ENCODE measurements at places on chromosomes 4 and X.

DNA sequence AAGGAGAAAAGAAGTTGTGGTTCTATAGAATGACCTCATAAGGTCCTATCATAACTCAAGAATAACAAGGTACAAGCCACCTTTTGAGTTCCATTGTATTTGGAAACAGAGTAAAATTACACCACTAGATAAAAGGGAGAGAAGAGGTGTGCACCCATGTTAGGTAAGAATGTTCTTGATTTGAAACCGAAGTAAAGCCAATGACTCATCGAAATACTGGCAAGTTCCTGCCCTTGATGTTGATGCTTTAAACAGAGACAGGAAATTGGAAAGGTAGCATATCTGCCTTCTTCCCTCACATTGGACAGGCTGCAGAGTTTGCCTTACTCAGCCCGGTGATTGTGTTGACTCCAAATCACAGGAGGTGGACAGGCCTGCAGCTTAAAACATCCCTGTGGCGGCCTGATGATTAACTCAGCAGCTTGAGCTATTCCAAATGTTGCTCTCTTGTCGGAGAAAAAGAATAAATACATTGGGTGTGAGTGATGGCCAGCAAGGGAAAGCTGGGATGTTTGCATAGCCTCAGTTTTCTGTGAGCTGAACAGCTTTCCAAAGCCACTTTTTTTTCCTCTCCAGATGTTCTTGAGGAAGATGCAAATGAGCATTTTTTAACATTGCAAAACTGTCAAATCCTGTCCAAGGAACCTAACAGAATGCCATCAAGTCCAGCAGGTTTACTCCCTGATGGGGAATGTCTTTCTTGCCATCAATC lies 321.1 kb downstream of the NKX6-1 start:
- no peaks in the 10 kb centered on the region for H3K4me1 ChIP-seq
- H3K4me3 ChIP-seq: no peak overlapping the region
- no peaks in the 10 kb centered on the region for H3K36me3 ChIP-seq

DNA sequence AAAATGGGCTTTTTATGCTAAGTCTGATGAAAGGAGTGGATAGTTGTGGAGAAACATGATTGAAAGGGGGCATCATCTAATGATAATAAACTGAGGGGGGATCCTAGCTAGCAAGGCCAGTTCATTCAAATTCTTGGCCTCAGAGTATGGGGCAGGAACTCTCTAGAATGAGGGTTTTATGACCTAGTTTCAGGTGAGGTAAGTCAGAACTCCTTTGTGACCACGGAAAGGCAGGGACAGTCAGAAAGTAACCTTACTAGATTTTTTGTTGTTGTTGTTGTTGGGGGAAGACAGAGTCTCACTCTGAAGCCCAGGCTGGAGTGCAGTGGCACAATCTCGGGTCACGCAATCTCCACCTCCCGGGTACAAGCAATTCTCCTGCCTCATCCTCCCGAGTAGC lies 1.5 kb upstream of the PAQR3 start:
- H3K27me3 ChIP-seq: peaks cover 34% of the 10 kb centered on the region
- peaks cover 16% of the 10 kb centered on the region for H3K4me1 ChIP-seq
- H3K36me3 ChIP-seq: peaks cover 1% of the 10 kb centered on the region
- no peak overlapping the region for H3K4me3 ChIP-seq
- DNase-seq: no peak

DNA sequence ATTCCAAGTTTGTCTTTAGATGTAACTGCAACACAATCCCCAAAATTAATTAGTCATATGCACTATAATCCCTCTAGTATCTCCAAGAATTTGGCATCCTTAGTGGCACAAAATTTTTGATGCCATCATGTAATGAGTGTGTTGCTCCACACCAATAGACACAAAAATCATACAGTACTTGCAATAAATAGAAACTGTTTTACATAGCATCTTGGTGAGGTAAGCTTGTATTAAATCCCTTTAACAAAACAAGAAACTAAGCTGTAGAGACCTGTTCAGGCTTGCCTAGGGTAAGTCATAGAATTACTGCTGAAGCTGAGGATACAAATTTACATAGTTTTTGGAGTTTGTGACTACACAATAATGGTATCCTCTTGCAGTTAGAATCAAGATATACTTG lies 64.5 kb upstream of the PRSS12 start:
- H3K4me3 ChIP-seq: no peak overlapping the region
- H3K27ac ChIP-seq: no peak overlapping the region
- DNase-seq: no peak
- peaks cover 3% of the 10 kb centered on the region for H3K27me3 ChIP-seq
- H3K36me3 ChIP-seq: no peaks in the 10 kb centered on the region
- H3K4me1 ChIP-seq: peaks cover 5% of the 10 kb centered on the region

- no peak overlapping the region for H3K27ac ChIP-seq
- H3K4me3 ChIP-seq: no peak overlapping the region
- H3K27me3 ChIP-seq: peaks cover 15% of the 10 kb centered on the region
- DNase-seq: no peak
Measured at GRCh38 chr4:162450531-162451035, 286.8 kb upstream of the FSTL5 start.

- DNase-seq: no peak
- no peak overlapping the region for H3K27ac ChIP-seq
- H3K4me3 ChIP-seq: no peak overlapping the region
- no peaks in the 10 kb centered on the region for H3K4me1 ChIP-seq
- H3K36me3 ChIP-seq: no peaks in the 10 kb centered on the region
Measured at GRCh38 chr4:11268149-11268548, 160.5 kb downstream of the HS3ST1 start.

- H3K36me3 ChIP-seq: peaks cover 13% of the 10 kb centered on the region
- no peak for DNase-seq
- H3K4me1 ChIP-seq: peaks cover 27% of the 10 kb centered on the region
- H3K27ac ChIP-seq: peak overlapping the region; percentile 23
- no peaks in the 10 kb centered on the region for H3K27me3 ChIP-seq
Measured at GRCh38 chr4:142095886-142096605, 459.7 kb downstream of the IL15 start.

DNA sequence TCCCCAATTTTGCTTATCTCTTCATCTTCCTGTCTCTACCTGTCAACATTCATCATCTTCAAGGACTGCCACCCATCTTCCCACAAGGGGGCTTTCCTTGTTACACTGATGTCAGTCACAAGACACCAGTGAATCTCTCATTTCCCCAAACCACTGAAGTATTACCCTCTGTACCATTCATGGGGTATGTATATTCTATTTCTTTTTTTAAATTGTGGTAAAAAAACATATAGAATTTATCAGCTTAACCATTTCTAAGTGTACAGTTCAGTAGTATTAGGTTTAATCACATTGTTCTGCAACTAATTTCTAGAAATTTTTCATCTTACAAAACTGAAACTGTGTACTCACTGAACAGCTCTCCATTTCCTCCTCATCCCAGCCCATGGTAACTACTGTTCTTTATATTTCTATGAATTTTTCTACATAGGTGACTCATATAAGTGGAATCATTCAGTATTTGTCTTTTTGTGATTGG lies 98.6 kb downstream of the LARP7 start:
- H3K27me3 ChIP-seq: no peaks in the 10 kb centered on the region
- no peaks in the 10 kb centered on the region for H3K4me1 ChIP-seq
- H3K36me3 ChIP-seq: no peaks in the 10 kb centered on the region
- no peak overlapping the region for H3K27ac ChIP-seq
- no peak for DNase-seq
- H3K4me3 ChIP-seq: no peak overlapping the region

DNA sequence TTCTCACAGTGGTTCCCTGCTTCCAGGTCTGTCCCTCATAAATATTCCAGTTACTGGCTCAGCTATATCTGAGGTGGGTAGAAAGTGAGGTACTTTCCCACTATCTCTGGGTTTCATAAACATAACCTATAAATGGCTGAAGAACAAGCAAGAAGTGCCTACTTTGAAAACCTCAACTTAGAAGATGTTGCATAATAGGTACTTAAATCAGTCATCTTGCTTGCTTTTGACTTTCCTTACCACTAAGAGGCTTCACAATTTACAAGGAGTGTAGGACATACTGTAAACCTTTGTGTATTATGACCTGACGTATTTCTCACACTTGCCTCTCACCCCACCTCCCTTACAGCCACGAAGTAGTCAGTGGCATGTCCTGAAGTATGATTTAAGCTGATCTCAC lies 145.9 kb downstream of the PCDH19 start:
- H3K27me3 ChIP-seq: peaks cover 2% of the 10 kb centered on the region
- no peak overlapping the region for H3K4me3 ChIP-seq
- no peak overlapping the region for H3K27ac ChIP-seq
- H3K36me3 ChIP-seq: no peaks in the 10 kb centered on the region
- no peaks in the 10 kb centered on the region for H3K4me1 ChIP-seq

DNA sequence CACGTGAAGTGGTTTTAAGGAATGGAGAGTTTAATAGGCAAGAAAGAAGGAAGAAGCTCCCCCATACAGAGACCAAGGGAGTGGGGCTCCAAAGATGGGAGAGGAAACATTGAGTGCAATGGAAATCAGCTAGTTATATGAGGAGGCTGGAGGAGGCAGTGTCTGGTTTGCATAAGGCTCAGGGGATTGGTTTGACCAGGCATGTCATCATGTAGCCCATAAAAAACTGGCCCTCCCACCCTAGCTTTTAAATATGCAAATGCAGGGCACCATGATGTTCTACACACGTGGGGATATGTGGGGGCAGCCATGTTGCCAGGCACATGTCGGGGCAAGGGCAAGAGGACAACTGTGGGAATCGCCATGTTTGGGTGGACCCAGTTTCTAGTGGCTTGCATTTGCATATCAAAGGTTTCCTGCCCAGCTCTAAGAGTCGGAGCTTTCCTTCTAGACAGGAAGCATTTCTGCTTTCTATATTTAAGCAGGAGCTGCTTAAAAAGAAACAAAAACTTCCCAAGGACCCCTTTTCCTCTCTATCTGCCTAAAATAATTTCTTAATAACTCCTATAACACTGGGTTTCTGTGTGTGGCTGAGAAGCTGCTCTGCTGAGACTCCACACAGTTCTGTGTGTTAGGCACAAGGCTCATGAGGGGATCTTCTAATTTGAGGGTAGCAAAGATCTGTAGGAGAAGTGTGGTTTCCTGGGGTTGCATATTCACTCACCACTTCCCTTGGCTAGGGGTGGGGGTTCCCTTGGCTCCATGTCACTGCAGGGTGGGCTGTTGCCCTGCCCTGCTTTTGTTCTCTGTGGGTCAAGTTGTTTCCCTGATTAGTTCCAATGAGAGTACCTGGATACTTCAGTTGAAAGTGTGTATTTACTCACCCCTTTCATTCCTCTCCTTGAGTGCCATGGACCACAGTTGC lies 113.5 kb downstream of the VSIG4 start:
- H3K4me1 ChIP-seq: no peaks in the 10 kb centered on the region
- H3K27ac ChIP-seq: no peak overlapping the region
- no peak for DNase-seq
- H3K27me3 ChIP-seq: peaks cover 1% of the 10 kb centered on the region
- no peak overlapping the region for H3K4me3 ChIP-seq

GRCh38 chr4:23897564-23898109 lies 7.8 kb upstream of the PPARGC1A start:
- peaks cover 3% of the 10 kb centered on the region for H3K27me3 ChIP-seq
- no peaks in the 10 kb centered on the region for H3K36me3 ChIP-seq
- DNase-seq: no peak

DNA sequence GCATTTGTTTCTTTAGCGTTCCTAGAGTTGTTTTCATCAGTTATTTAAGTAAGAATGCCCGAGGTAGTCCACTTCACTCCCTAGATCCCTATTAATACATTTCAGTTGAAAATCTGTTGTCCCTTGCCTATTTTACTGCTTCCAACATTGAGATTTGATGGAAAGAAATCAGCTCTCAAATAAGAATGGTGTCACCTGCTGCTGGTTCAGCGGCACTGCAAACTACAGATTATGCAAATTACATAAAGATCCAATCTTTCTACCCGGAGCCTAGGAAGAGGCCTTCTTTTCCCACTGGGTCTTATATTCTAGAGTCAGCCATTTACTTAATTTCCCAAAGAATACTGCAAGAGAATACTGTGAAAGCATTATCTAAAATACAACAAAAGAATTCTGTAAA lies 597.6 kb upstream of the MAGEB2 start:
- peaks cover 5% of the 10 kb centered on the region for H3K4me1 ChIP-seq
- no peak for DNase-seq
- H3K4me3 ChIP-seq: no peak overlapping the region

DNA sequence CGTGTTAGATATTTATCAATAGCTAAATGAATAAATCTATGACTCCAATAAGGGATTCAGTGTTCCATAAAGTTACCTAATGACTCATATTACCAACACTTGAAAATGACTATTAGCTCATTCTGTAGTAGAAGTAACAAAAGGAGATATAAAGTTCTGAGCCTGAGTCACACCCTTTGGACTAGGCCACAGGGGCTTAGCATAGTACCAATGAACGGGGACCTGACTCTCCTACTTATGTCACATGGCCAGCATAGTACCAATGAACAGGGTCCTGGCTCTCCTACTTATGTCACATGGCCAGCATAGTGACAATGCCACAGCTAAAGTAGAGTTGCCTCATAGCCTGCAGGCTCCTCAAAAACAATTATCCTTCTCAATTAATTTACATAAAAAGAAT lies 43.7 kb downstream of the MAGEB16 start:
- H3K27ac ChIP-seq: no peak overlapping the region
- no peaks in the 10 kb centered on the region for H3K36me3 ChIP-seq
- H3K27me3 ChIP-seq: no peaks in the 10 kb centered on the region
- DNase-seq: no peak
- H3K4me3 ChIP-seq: no peak overlapping the region
- H3K4me1 ChIP-seq: no peaks in the 10 kb centered on the region

GRCh38 chrX:108366644-108367406 lies 71.4 kb downstream of the COL4A6 start:
- no peak for DNase-seq
- no peaks in the 10 kb centered on the region for H3K27me3 ChIP-seq
- no peak overlapping the region for H3K4me3 ChIP-seq
- no peak overlapping the region for H3K27ac ChIP-seq

DNA sequence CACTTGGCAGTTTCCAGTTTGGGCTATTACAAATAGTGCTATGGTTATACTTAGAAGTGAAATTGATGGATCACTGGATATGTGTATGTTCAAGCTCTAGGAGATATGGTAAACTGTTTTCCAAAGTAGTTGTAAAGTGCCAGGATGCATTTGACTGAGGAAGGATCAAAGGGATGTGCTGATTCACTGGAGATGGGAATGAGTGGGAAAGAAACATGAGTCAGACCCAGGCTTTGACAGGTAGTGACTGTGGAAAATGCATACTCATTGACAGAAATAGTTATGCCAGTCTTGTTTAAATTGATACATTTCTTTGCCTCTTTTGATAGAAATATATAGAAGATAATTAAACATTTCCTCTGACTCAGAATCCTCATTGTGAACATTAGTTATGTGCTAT lies 77.9 kb downstream of the CEP135 start:
- H3K27ac ChIP-seq: no peak overlapping the region
- H3K36me3 ChIP-seq: peaks cover 32% of the 10 kb centered on the region

DNA sequence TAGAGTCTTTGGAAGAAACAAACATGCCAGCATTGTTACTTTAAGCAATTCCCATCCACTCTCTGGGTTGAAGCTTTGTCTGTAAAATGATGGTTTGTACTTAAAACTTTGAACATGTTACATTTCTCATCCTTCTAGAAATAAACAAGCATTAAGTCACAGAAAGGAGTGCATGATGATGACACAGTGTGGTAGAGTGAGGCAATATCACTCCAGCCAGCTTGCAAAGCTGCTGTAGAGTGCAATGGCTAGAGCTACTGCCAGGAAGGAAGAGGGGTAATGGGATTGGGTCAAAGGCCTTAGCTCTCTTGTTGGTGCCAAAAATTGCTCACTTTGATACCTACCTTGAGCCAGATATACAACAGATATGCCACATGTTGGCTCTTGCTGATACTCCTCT lies 12.3 kb upstream of the ENOX2 start:
- peaks cover 21% of the 10 kb centered on the region for H3K27me3 ChIP-seq
- no peak overlapping the region for H3K27ac ChIP-seq
- no peak for DNase-seq
- no peaks in the 10 kb centered on the region for H3K4me1 ChIP-seq

Data from chondrocyte (in vitro differentiated cells).